Stimulated activated CD4-positive, alpha-beta T cell treated with anti-CD3 and anti-CD28 coated beads, Interleukin-2, amount 100 ng/mL, for 24 hours (primary cell): ENCODE measurements at places on chromosomes 7 and 10.

GRCh38 chr10:30959836-30960210 lies 71.8 kb downstream of the ZNF438 start:
- DNase-seq: no peak

GRCh38 chr7:21984042-21984441 lies 38.3 kb upstream of the CDCA7L start:
- DNase-seq: no peak

- no peak for DNase-seq
Observed at GRCh38 chr10:77877441-77878344, 48.9 kb downstream of the DLG5 start.

DNA sequence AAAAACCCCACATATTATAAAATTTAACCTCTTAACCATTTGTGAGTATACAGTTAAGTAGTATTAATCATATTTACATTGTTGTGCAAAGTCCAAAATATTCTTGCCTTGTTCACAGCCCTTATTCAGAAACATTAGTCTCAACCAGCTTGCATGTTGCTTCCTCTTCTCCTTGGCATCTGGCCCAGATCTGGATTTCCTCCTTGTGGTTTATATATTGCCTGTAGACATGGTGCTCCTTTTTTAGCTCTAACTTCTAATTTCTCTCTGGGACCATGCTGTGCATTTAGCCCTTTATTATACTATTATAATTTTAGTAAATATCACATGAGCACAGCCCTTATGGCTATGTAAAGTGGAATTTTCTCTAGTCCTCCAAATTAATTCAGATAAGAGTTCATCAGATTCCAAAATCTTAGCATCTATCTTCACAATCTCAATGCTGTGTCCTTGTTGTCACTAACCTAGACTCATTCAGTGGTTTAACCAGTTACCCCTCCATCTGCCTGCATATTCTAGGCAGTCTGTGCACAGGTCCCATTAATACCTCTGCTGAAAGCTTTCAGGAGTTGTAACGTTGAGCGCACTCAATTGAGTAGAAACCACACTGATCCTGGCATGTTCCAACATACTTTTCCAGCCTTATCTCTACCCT lies 7.9 kb downstream of the CPED1 start:
- DNase-seq: no peak

- DNase-seq: no peak
Observed at GRCh38 chr7:6241607-6241973, 30.8 kb downstream of the CYTH3 start.

- no peak for DNase-seq
Observed at GRCh38 chr7:24366876-24367275, 82.9 kb downstream of the NPY start.

DNA sequence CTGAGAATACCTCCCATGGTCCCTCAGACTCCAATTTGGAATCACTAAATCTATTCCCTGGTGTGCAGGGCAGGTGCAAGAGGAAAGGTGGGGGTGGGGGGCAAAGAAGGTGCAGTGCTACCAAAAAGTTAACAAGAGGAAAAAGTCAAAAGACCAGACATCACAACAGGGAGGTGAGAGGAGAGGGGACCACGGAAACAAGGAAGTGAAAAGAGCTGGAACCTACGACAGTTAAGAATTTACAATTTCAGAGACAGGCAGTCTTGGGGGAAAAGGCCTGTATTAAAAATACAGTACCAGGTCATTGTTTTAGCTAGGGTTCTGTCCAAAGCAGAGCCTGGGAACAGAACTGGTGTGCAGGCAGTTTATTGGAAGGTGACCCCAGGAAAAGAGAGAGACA lies 14.6 kb downstream of the ITGB1 start:
- no peak for DNase-seq

DNA sequence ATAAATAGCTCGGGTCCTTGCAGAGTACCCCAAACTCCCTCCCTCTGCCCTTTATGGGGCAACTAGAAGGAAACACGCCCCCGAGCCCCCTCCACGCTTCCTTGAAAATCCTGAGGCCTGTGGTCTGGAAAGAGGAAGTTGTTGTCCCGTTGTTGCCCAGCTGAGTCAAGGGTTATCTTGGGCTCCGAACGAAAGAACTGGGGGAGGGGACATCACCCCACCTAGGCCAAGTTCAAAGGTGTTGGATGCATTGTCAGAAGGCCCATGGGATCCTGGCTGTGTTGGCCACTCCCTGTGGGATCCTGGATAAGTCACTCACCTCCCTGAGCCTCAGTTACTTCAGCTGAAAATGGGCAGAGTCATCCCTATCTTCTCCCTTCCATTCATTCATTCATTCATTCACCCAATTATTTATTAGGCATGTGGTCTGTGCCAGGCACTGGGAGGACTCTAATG lies at the start of gene CCL24:
TSS of gene CCL24 (minus strand) at position 26 of the 456 bp plus-strand sequence. CDS start 91 bp downstream, outside the sequence.
- no peak for DNase-seq

DNA sequence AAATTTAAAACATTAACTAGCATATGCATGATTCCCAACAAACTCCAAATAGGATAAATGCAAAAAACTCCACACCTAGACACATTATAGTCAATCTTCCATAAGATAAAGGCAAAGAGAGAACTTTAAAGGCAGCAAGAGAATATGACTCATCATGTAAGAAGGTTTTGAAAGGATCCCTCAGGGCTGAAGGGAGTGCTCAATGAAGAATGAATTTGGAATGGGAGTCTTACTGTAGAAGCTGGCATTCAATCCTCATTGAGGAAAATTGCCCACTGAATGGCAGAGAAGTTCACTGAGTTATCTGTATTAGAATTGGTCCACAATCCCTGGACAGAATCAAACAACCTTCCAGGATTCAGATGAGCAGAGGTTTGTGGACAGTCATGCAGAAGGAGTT lies 26.1 kb upstream of the ZNF365 start:
- no peak for DNase-seq

- no peak for DNase-seq
Observed at GRCh38 chr7:147412782-147413556, 1177.6 kb upstream of the C7orf33 start.
